ENCODE measurements at places on chromosomes 5 and 9.
A peak's percentile ranks its signal among the peaks of the same experiment; 100 is the strongest.

- ATAC-seq = no peak
Measured at GRCh38 chr5:61268871-61269270, 63.2 kb upstream of the ZSWIM6 start.

GRCh38 chr5:120306303-120306702, 157.8 kb upstream of the PRR16 start:
- no peak for ATAC-seq

GRCh38 chr9:117340422-117340821, 74.4 kb downstream of the ASTN2 start:
- ATAC-seq = no peak

GRCh38 chr5:14490309-14490711, 91.3 kb upstream of the OTULINL start:
- ATAC-seq = no peak

GRCh38 chr5:112563169-112563826, 144.2 kb upstream of the EPB41L4A start:
- no peak for ATAC-seq

- no peak for ATAC-seq
Measured at GRCh38 chr5:170132976-170133448, 27.3 kb downstream of the FOXI1 start.

- ATAC-seq = no peak
Measured at GRCh38 chr9:106960258-106960657, 97.3 kb downstream of the ZNF462 start.

- ATAC-seq = no peak
Measured at GRCh38 chr9:135414293-135414692, 65.3 kb upstream of the PPP1R26 start.

DNA sequence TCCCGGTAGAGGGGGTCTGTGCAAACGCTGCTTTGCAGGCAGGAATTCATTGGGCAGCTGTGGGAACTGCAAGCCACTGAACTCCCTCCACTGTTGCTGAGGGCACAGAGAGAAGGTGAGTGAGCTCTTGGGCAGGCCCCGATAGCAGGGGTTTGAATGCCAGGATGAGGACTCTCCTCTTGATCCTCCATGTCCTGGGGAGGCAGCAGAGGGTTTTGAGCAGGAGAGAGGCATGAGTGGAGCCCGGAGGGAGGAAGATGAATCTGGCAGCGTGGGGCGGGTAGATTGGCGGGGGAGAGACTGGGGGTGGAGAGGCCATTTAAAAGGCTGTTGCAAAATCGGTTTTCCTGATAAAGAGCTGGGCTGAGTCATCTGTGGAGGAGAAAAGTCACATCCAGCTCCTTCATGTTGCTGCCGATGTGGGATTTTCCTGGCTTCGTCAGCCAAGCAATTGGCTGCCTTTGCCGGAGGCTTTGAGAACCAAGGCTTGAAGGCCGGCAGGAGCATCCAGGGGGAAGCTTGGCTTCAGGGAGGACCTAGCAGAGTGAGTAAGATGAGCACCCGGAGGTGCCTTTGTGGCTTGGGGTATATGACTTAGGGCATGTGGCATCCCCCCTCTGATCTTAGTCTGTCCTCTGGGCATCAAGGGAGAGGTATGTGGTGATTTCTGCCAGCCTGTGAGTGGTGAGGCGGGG, at the start of gene SYNPO:
TSS of gene SYNPO (plus strand) at position 350 of the 695 bp plus-strand sequence. CDS start 7,616 bp downstream, outside the sequence.
- ATAC-seq = no peak

DNA sequence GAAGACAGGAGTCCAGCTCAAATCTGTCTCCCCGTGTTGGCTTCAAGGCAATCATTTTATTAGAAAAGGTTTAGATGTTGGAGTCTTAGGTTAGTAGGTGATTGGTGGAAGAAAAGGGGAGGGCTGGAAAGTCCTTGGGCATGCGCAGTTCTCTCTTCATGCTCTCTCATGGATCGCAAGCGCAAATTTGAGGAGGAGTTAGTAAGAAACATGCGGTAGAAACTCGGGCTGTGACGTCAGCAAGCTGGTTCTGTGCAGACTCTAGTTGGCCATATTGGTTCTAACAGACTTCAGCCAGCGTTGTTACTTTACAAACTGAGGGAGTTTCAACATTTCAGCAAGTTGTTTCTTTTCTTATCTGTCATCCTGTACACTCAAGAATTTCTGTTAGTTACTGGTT, 392.2 kb downstream of the CDK5RAP2 start:
- no peak for ATAC-seq

GRCh38 chr9:134886413-134886913, 5.9 kb downstream of the FCN2 start:
- no peak for ATAC-seq

DNA sequence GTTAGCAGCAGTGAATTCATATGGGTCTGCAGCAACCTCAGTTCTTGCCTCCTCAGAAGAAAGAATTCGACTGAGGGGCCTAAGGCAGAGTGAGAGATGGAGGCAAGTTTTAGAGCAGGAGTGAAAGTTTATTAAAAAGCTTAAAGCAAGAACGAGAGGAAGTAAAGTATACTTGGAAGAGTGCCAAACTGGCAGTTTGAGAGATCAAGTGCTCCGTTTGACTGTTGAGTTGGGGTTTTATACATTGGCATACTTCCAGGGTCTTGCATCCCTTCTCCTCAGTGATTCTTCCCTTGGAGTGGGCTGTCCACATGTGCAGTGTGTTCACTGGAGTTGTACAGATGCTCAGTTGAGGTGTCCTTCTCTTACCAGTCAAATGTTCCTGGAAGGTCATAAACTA, 203.6 kb downstream of the SPATA31D1 start:
- ATAC-seq = no peak

GRCh38 chr5:74738406-74738805, 28.5 kb downstream of the GFM2 start:
- no peak for ATAC-seq

GRCh38 chr5:176362233-176362490, 598 bp upstream of the KIAA1191 start:
- ATAC-seq = peak; percentile 68

DNA sequence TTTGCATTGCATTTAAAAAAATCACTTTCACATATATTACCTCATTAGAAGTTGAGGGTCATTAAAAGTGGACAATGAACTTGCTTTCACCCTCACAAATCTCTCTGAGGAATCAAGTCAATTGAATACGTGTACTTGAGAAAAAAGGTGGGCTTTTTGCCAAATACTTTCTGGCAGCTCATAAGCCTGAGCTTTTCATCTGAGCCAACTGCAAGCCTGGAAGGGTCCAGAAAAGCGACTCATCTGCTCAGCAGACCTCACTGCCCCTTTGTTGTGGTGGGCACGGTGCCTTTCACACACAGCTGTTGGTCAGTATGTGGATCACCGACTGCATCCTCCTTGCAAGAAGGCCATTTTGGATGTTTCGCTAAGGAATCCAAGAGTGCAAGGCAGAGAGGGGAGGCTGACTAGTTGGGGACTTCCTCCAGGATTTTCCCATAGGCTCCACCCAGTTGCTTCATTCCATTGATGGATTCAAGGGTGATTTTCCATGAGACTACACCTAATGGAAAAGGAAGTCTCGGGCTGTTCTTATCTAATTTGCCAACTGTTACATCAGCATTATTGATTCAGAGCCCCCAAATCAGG, 564.7 kb downstream of the PDE4D start:
- no peak for ATAC-seq

DNA sequence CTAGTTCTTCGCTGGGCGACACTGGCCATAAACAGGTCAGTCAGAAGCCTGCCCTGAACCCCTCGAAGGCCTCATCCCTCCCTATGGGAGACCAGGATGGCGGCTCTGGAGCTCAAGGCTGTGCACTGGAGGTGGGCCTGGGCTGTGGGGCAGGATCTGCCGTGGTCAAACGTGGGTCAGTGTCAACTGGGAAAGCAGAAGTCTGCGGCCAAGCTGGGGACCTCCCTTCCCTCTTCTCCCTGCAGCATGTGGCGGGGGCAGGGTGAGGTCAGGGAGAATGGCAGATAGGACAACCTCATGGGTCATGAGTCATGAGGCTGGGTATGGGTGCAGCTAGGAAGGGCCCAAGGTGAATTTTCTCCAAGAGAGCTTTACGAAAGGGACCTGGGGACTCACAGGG, 132.9 kb downstream of the RXRA start:
- ATAC-seq = no peak

- no peak for ATAC-seq
Measured at GRCh38 chr9:23721466-23721865, 104.6 kb downstream of the ELAVL2 start.

DNA sequence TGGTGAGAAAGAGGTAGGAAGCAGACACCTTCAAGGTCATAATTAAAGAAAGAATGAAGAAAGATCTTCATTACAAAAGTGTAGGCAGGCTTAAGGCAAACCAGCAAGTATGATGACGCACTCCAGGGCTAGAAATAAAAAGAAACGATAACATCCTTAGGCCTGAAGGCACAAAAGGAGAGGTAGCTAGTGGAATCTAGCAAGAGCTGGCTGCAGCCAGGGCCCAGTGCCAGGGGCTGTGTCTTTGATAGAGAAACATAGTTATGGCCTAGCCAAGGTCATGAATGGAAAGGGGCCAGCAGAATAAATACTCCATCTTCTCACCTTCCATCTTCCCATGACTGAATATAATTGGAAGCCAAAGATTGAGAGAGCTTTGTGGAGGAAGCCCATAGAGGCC, 6.8 kb upstream of the SH3TC2 start:
- no peak for ATAC-seq

DNA sequence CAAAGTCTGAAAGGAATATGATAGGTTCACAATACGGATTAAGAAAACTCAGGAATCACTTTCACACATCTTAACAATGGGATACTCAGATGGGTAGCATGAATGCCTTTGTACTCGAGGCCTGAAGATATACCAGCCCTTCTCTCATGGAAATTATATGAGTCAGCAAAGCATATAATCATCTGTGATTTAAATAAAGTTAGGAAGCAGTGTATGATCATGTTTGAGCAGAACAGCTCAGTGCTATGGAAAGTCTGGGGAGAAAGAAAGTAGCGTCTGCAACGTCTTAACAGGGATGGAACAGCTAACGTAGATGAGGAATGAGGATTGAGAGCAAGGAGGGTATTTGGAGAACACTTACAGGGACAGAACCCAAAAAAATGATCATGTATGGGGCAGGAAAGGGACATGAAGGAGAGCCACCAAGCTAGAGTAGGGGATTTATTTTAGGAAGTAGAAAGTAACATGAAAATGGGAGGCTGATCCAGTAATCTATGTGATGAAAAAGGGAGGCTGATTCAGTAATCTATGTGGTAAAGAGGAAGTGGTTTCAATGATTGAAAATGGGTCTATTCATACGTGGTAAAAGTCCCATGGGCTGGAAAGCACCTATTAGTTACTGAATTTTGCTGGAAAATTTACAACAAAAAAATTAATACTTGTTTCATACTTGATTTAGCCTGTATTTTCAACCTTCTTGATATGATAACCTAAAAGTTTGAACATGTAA, 85.9 kb downstream of the GNA14 start:
- ATAC-seq = no peak

Data from stimulated activated memory B cell treated with anti-CD40 and anti-IgM and Interleukin-4, amounts not matched to agents 10 μg/mL and 1 μg/mL and 100 μg/mL, for 72 hours (primary cell).